ENCODE measurements at places on chromosomes 1 and 21.

GRCh38 chr1:30848130-30848529 is 60.4 kb downstream of the SDC3 start:
- no peak for DNase-seq

DNA sequence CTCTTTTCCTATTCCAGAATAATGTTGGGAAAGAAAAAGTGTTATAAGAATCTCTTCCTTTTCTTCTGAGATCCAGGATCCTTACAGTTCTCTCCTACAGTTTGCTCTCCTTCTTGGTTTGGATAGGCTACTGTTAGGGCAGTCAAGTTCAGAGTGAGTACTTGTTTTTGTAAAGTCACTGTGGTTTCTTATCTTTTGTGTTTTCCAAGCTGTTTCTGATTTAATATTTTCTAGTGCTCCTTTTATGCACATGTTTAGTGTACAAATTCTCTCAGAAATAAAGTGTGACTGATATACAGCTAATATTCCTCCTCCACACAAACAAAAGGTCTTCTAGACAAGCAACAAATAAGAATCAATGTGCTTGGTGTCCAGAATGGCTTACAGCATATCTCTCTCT is 107.7 kb downstream of the BACH1 start:
- no peak for DNase-seq

DNA sequence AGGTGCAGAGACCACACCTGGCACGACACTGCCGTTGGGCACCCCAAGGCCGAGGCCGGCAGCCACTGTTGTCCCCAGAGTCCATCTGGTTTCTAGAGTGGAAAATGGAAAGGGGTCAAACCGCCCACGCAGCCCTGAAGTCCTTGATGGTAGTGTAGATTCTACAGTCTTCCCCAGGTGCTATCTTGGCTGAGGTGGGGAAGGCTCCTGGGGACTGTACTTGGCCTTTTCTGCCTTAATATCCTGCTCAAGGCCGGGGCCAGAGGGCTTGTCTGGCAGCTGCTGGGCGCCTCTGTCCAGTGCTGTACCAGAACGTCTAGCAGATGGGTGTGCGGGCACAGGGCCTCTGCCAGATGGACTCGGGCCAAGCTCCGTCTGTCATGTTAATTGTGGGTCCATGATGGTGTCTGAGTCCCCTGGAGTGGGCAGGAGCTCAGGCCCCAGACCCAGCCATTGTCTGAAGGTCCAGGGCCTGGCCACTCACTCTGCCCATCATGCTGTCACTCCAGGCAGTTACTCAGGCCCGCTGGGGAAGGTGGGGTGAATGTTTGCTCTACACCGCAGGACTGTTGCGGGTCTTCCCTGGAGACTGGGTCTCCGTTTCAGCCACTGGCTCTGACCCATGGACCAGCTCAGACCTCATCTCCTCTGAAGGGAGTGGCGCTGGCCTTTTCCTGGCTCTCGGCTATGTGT is 161.9 kb upstream of the COL6A1 start:
- DNase-seq: no peak

DNA sequence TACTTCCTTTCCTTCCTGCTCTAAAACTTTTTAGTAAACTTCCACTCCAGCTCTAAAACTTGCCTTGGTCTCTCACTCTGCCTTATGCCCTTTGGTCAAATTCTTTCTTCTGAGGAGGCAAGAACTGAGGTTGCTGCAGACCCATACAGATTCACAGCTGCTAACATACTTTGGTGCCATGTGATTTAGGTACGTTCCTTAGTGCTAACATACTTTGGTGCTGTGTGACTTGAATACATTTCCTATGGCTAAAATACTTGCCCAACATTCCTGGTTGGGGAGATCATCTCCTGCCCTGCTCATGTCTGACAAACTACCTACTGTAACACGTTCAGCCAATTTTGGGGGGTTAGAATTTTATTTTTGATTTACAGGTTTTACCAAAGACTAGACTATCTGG is 6.8 kb upstream of the ZBTB40 start:
- DNase-seq: no peak

Measured in HTR-8/SVneo (cell line).